Suppressor macrophage treated with lipopolysaccharide for 1 hour (primary cell): ENCODE measurements at places on chromosomes 5 and 9.

GRCh38 chr5:108642170-108642906 lies 105.4 kb upstream of the FER start:
- peak; percentile 80 for DNase-seq

- DNase-seq = no peak
These were observed 220.2 kb downstream of the ADAMTS6 start for GRCh38 chr5:65261499-65261898.

DNA sequence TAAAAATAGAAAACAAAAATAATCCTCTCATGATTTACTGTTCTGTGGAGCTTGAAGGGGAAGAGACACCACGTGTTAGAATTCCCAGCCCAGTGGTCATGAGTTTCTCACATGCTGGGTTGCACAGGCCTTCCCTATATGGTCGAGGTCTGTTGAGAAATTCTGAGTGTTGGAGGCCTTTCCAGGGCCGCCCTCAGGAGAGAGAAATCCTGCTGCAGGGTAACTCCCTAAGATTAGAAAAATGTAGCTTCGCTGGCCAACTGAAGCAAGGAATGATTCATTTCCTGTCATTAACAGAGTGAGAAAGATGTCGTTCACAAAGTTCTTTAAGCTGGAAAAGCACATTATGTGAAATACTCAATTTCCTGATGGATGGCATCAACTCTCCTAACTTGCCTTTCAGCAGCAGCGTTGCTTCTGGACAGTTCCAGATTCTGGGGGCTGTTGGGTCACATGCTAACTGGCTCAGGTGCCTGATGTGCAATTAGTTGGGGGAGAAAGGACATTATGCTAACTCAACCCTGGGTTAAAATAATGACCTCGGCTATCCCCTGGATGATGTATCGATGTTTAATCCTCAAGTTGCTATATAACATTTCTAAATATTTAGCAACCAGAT lies 104.8 kb upstream of the CD180 start:
- DNase-seq = peak; percentile 96

- DNase-seq = no peak
These were observed 75.1 kb downstream of the BASP1 start for GRCh38 chr5:17292434-17293015.

GRCh38 chr5:140420226-140420570 lies 18.6 kb downstream of the ANKHD1 start:
- DNase-seq = peak; percentile 4

DNA sequence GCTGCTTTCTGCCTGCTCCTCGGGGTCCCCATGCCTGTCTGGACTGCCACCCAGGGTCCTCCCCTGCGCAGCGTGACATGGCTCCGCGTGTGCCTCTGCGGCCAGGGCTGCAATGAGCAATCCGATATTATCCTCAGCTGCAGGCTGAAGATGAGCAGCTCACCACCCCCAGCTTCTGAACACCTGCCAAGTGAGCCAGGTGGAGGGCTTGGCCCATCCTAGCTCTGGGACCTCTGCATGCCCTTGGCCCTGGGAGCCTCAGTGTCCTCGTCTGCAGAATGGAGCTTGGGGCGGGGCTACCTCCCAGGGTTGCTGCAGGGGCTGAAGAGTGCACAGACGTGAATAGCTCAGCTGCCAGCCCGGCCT lies 4.1 kb upstream of the MYMK start:
- no peak for DNase-seq

DNA sequence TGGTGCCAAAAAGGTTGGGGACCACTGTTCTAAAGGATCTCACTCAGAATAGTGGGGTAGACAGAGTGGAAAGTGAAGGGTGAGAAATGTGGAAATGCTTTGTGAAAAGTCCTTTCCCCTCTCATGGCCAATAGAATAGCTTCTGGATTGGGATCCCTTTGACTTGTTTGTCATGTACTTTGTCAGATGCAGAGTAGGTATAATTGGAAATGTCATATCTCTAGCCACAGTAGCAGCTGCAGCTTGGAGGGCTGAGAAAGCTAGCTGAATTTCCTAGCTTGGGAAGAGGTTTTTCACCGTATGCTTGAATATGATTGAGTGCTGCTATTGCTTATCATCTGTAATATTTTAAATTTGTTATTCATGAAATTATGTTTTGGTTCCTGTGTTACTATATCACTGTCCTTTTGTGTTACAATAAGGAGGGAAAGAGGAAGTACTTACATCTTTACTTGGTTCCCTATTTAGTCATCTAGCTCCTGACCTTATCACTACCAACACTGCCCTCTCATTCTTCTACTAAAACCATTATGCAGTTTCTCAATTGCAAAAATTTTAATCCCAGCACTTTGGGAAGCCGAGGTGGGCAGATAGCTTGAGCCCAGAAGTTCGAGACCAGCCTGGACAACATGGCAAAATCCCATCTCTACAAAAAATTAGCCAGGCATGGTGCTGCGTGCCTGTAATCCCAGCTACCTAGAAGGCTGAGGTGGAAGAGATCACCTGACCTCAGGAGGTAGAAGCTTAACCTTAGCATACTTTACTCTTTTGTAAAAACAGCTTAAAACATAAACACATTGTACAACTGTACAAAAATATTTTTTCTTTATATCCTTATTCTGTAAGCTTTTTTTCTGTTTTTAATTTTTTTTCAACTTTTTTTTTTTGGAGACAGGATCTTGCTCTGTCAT lies 12.4 kb downstream of the SLC30A5 start:
- peak; percentile 86 for DNase-seq

DNA sequence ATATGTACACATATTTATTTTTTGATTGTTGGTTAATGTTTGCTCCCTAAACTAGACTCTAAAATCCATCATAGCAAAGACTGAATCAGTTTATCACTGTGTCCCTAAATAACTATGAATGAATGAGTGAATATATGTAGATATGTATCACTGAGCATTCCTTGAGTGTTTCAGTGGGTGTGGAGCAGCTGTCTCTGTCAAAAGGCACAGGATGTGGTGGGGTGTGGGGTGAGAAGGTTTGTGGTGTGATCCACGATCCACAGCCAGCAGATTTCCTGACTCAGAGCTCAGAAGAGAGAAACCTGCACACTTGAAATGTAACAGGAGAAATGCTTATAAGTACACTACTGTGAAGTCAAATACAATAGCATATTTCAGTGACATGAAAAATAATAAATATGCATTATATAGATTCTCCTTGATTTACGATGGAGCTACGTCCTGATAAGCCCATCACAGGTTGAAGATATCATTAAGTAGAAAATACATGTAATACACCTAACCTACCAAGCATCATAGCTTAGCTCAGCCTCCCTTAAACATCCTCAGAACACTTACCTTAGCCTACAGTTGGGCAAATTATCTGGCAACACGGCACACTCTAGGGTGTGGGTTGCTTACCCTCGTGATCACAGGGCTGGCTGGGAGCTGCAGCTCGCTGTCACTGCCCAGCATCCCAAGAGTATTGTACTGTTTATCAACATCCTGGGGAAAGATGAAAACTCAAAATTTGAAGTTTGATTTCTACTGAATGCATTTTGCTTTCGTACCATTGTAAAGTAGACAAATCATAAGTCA lies 287.0 kb downstream of the GAS1 start:
- no peak for DNase-seq

DNA sequence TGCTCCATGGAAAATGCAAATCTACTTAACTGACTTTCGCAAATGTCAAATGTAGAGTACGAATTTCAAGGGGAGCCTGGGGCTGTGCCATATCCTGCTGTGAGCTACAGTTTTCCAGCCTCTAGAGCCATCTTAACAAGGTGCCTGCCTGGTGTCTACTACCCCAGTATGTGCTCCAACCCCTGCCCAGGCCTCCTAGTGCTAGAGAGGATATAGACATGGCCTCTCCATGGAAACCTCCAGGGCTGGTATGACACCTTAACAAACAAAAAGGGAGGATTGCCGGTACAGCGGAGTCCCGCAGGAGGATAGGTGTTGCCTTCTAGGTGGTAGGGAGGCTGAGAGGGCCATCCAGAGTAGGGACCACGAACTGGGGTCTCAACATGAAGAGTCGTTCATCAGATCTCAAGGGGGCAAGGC lies 13.6 kb upstream of the IL3 start:
- DNase-seq = no peak

- DNase-seq = no peak
These were observed 2125.8 kb upstream of the WWC1 start for GRCh38 chr5:166165596-166165995.

- peak; percentile 87 for DNase-seq
These were observed 184.8 kb downstream of the KIAA0825 start for GRCh38 chr5:94433397-94434163.

DNA sequence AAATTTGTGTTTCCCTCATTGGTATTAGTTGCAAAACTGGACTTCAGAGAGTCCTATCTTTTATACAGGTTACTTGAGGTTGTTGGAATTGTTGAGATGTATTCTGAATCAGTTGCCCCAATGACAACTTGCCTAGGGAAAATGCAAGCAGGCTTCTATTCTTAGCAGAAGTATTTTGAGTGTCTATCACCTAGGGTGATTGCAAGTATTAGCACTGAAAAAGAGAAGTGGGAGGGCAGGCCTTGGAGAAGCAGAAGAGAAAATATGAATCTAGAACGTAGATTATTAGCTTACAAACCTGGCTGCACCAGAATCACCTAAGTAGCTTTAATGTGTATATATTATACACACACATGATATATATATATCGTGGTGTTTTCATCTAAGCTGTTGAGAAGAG lies 43.2 kb downstream of the ADAMTS12 start:
- no peak for DNase-seq

DNA sequence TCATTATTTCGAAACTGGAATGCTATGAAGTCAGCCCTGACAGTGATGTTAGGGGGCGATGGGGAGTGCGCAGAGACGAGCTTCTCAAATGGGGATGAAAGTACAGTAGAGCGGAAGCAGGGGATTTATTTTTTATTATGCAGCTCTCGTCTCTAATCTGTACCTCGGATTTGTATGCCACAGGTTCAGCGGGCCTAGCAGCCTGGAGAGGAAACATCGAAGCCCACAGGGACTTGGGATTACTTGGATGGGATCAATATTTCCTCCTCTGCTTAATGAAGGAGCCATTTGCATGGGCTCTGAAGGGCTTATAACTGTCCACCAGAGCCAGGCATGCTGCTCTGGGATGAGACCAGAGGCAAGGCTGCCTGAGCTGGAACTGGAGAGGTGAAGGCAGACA lies 133.5 kb upstream of the RAPGEF1 start:
- no peak for DNase-seq

GRCh38 chr5:139863855-139864558 lies 68.4 kb downstream of the PSD2 start:
- DNase-seq = peak; percentile 78

GRCh38 chr9:123450996-123451395 lies 95.0 kb downstream of the CRB2 start:
- DNase-seq = no peak

- peak; percentile 44 for DNase-seq
These were observed 32.7 kb upstream of the SPARC start for GRCh38 chr5:151719228-151720000.

- no peak for DNase-seq
These were observed 123.0 kb upstream of the SLC27A6 start for GRCh38 chr5:128842241-128842640.

DNA sequence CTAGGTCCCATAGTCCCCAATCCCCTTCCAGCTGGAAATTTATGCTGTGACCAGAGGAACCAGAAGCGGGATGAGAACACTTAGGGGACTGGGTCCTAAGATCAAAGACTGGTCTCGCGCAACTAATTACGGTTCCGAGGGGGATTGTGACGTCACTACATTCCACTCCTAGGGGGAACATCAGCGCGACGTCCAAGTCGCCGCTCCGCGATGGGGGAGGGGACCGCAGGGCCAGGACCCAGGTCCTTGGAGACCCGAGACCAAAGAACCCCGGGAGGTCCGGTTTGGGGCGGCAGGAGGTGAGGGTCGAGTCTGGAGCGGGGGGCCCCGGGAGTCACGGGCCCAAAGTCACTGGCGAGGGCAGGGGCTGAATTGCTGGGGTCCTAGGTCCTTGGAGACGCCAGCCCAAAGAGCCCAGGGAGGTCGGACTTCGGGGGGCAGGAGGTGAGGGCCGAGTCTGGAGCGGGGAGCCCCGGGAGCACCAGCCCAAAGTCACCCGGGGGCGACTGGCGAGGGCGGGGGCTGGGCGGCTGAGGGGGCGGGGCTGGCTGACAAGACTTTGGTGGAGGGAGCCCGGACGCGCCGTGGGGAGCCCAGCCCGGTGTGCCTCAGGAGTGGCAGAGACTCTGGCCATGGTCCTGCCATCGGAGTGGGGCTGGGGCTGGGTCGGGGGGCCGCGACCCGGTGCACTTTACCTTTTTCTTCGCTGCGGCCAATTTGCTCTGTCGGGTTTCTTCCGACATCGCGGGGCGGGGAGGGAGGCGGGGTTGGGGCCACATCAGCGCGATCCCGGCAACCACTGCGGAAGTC lies at the start of gene GOLGA2:
TSS of gene GOLGA2 (minus strand) at position 810 of the 810 bp plus-strand sequence. CDS start at position 779, 31 bp downstream.
- peak; percentile 47 for DNase-seq

DNA sequence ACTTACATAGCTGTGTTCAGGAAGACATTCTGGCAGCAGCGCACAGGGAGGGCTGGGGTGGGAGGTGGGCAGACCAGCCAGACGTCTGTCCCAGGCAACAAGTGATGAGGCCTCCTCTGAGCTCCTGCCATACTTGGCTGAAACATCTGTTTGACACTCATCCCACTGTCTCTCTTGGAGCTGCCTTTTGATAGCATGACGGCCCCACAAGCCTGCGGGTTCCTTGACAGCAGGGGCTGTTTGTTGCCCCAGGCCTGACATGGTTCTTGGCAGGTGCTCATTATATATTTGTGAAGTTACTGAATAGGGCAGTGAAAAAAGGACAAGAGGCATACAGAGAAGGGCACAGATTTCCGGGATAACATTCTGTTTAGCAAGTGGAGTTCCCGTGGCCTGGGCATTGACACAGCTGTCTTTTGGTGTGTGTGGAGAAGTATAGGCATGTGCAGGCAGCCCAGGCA lies 22.2 kb upstream of the B4GALT1 start:
- no peak for DNase-seq

DNA sequence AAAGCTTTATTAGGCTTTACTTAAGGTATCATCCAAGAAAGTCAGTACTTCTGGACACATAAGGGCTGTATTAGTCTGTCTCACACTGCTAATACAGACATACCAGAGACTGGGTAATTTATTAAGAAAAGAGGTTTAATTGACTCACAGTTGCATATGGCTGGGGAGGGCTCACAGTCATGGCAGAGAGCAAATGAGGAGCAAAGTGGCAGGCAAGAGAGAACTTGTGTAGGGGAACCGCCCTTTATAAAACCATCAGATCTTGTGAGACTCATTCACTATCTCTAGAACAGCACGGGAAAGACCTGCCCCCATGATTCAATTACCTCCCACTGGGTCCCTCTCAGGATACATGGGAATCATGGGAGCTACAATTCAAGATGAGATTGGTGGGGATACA lies 49.2 kb upstream of the SLC44A1 start:
- DNase-seq = no peak

DNA sequence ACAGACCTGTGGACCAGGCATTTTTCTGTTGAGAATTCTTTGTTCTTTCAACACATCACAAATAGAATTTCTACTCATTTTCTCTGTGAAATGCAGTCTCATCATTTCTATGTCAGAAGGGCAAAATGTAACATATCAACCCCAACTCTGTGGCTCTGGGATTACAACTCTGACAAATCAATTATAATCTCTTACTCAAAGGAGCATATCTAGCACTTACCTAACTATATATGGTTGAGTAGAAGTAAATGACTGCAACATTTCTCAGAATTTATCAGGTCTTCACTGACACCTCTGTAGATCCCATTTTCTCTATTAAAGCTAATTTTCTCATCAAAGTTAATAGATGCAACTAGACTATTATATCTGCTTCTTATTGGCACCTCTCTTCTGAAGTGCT lies 64.8 kb downstream of the GABRG2 start:
- peak; percentile 17 for DNase-seq
